ENCODE measurements at places on chromosomes 1 and 21.
A peak's percentile ranks its signal among the peaks of the same experiment; 100 is the strongest.

DNA sequence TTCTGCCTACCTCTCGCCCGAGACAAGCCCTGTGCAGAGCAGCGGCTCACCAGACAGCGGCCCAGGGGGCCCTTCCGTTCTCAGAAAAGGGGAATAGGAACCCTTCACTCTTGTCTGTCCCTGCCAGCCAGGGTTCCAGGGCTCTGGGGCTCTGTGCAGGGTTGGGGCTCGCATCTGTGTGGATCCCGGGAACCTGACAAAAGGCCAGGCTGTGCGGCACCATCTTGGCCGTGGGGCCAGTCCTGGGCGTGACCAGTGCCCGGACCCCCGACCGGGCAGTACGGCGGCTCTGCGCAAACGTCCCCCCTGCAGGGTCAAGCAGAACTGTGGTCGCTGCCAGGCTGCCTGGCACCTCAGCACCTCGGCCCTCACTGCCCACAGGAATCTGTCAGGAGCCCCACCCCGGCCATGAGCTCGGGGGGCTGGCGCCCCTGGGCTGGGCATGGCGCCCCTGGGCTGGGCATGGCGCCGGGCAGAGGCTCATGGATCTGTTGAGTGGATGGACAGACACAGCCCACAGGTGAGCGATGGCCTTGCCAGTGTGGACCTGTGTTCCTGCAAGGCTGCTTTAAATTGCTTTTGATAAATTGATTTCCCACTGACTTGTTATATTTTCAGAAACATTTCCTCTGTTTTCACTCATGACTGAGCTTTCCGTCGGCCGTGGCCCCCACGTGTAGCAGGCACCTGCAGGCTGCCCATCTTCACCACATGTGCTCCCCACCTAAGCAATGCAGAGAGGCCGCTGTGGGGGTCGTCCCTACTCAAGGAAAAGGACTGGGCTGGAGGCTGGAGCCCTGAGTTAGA is 59.0 kb downstream of the SLX9 start:
- no peak for DNase-seq

GRCh38 chr21:42093991-42094421 is 22.9 kb downstream of the UMODL1 start:
- no peak for DNase-seq

GRCh38 chr1:63903947-63904610 is 130.3 kb downstream of the ROR1 start:
- no peak for DNase-seq

GRCh38 chr1:9275567-9276034 is 17.1 kb upstream of the SPSB1 start:
- no peak for DNase-seq

- DNase-seq, result no peak
Measured at GRCh38 chr1:55007625-55008024, 8.9 kb downstream of the BSND start.

GRCh38 chr1:23422241-23422877 is 2.2 kb downstream of the TCEA3 start:
- peak; percentile 55 for DNase-seq

GRCh38 chr1:178371235-178371634 is 125.5 kb downstream of the CLEC20A start:
- DNase-seq, result no peak

- no peak for DNase-seq
Measured at GRCh38 chr1:223332997-223333396, 31.0 kb downstream of the SUSD4 start.

GRCh38 chr1:36366091-36366661 is 19.5 kb downstream of the STK40 start:
- DNase-seq, result peak; percentile 41

GRCh38 chr1:57492586-57493226 is 68.8 kb upstream of the DAB1 start:
- DNase-seq, result no peak

- DNase-seq, result no peak
Measured at GRCh38 chr21:24899138-24899537, 708.1 kb downstream of the MRPL39 start.

DNA sequence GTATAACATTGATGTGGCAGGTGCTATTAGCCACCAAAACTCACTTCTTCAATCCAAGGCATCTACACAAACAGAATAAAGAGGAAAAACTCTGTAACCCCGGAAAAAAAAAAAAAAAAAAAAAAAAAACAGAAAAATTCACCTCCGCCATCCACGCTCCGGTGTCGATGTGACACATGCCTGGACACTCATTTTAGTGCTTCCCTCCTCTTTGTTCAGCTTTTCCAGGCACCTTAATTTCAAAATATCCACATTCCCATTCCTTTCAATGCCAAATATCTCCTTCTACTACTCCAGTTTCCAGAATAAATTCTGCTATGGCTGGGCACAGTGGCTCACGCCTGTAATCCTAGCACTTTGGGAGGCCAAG is 5.8 kb upstream of the RERE start:
- DNase-seq, result no peak
